ENCODE measurements at places on chromosomes 16 and 17. TPM values are rescaled to one million over a fixed set of nuclear protein-coding genes. Genes with fewer than 3 reads are reported as not detected.

GRCh38 chr17:78706271-78706915 is 75.7 kb downstream of the CYTH1 start:
- no peak overlapping the region for H3K4me3 ChIP-seq
- no peaks in the 10 kb centered on the region for H3K4me1 ChIP-seq
- DNase-seq, result no peak
- H3K27me3 ChIP-seq, result no peaks in the 10 kb centered on the region

GRCh38 chr17:40645943-40646342 is 1.7 kb downstream of the SMARCE1 start:
- no peak overlapping the region for H3K27ac ChIP-seq
- H3K27me3 ChIP-seq, result no peaks in the 10 kb centered on the region
- H3K36me3 ChIP-seq, result peaks cover 19% of the 10 kb centered on the region
- DNase-seq, result no peak
- H3K4me3 ChIP-seq, result 0 out of 2 replicates have a peak overlapping the region, but pooled peaks have one; percentile 90
- H3K4me1 ChIP-seq, result peaks cover 6% of the 10 kb centered on the region

GRCh38 chr17:49511810-49512209 is 16.7 kb downstream of the NGFR start:
- H3K36me3 ChIP-seq, result no peaks in the 10 kb centered on the region
- no peak overlapping the region for H3K27ac ChIP-seq
- no peaks in the 10 kb centered on the region for H3K27me3 ChIP-seq
- H3K4me3 ChIP-seq, result no peak overlapping the region
- no peak for DNase-seq

GRCh38 chr17:75030161-75030560 is 16.6 kb downstream of the ATP5PD start:
- H3K4me3 ChIP-seq, result no peak overlapping the region
- peaks cover 5% of the 10 kb centered on the region for H3K27me3 ChIP-seq
- no peaks in the 10 kb centered on the region for H3K36me3 ChIP-seq
- no peak overlapping the region for H3K27ac ChIP-seq
- H3K4me1 ChIP-seq, result no peaks in the 10 kb centered on the region

GRCh38 chr16:79317521-79317920 is 283.0 kb downstream of the MAF start:
- peaks cover 23% of the 10 kb centered on the region for H3K4me1 ChIP-seq
- no peak overlapping the region for H3K4me3 ChIP-seq
- H3K36me3 ChIP-seq, result no peaks in the 10 kb centered on the region
- no peaks in the 10 kb centered on the region for H3K27me3 ChIP-seq
- peak overlapping the region; percentile 66 for H3K27ac ChIP-seq
- no peak for DNase-seq

GRCh38 chr16:89319886-89320781 is 102.6 kb downstream of the ZNF778 start:
- H3K4me3 ChIP-seq, result no peak overlapping the region
- H3K4me1 ChIP-seq, result peaks cover 50% of the 10 kb centered on the region
- DNase-seq, result no peak
- no peaks in the 10 kb centered on the region for H3K36me3 ChIP-seq
- peak overlapping the region; percentile 72 for H3K27ac ChIP-seq

GRCh38 chr17:82831041-82831817 is 8.6 kb downstream of the ZNF750 start:
- H3K4me3 ChIP-seq, result no peak overlapping the region
- peak overlapping the region; percentile 81 for H3K27ac ChIP-seq
- no peaks in the 10 kb centered on the region for H3K36me3 ChIP-seq
- H3K4me1 ChIP-seq, result peaks cover 1% of the 10 kb centered on the region
- no peaks in the 10 kb centered on the region for H3K27me3 ChIP-seq
- DNase-seq, result no peak

GRCh38 chr17:79135628-79136405 is 61.2 kb downstream of the ENGASE start:
- H3K27me3 ChIP-seq, result no peaks in the 10 kb centered on the region
- no peak overlapping the region for H3K27ac ChIP-seq
- no peaks in the 10 kb centered on the region for H3K4me1 ChIP-seq
- H3K36me3 ChIP-seq, result no peaks in the 10 kb centered on the region

- no peaks in the 10 kb centered on the region for H3K4me1 ChIP-seq
- no peaks in the 10 kb centered on the region for H3K27me3 ChIP-seq
- H3K4me3 ChIP-seq, result no peak overlapping the region
- H3K27ac ChIP-seq, result peak overlapping the region; percentile 53
Measured at GRCh38 chr17:61966191-61966590, 38.4 kb upstream of the INTS2 start.

- peak; percentile 66 for DNase-seq
- H3K27me3 ChIP-seq, result no peaks in the 10 kb centered on the region
- no peak overlapping the region for H3K4me3 ChIP-seq
- no peaks in the 10 kb centered on the region for H3K36me3 ChIP-seq
- H3K27ac ChIP-seq, result no peak overlapping the region
Measured at GRCh38 chr16:11972128-11972527, 4.4 kb upstream of the SNX29 start.

GRCh38 chr17:46158323-46159296 is 34.6 kb downstream of the KANSL1 start:
- H3K27ac ChIP-seq, result no peak overlapping the region
- no peak for DNase-seq
- H3K4me3 ChIP-seq, result no peak overlapping the region
- H3K4me1 ChIP-seq, result peaks cover 81% of the 10 kb centered on the region
- no peaks in the 10 kb centered on the region for H3K27me3 ChIP-seq

- H3K36me3 ChIP-seq, result no peaks in the 10 kb centered on the region
- no peaks in the 10 kb centered on the region for H3K4me1 ChIP-seq
- H3K27me3 ChIP-seq, result no peaks in the 10 kb centered on the region
- H3K4me3 ChIP-seq, result no peak overlapping the region
- no peak overlapping the region for H3K27ac ChIP-seq
Measured at GRCh38 chr16:77700846-77701245, 21.5 kb upstream of the NUDT7 start.

DNA sequence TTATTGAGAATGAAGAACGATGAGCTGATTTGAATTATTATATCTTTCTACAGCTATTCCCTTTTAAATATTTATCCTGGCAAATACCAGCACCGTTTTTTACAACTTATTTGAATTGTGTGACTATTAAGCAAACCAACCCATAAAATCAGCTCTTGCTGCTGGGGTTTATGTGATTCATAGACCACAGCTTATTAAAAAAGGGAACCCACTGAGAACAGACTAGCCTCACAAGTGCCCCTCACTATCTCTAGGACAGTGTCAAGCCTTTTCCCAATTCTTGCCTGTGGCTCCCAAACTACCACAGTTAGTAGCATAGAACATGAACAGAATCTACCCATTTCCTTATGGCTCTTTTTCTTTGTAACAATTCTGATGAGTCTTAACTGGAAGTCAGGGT is 6.1 kb upstream of the LIG3 start:
- H3K4me1 ChIP-seq, result no peaks in the 10 kb centered on the region
- H3K27me3 ChIP-seq, result no peaks in the 10 kb centered on the region
- H3K27ac ChIP-seq, result no peak overlapping the region
- no peak overlapping the region for H3K4me3 ChIP-seq
- no peaks in the 10 kb centered on the region for H3K36me3 ChIP-seq

DNA sequence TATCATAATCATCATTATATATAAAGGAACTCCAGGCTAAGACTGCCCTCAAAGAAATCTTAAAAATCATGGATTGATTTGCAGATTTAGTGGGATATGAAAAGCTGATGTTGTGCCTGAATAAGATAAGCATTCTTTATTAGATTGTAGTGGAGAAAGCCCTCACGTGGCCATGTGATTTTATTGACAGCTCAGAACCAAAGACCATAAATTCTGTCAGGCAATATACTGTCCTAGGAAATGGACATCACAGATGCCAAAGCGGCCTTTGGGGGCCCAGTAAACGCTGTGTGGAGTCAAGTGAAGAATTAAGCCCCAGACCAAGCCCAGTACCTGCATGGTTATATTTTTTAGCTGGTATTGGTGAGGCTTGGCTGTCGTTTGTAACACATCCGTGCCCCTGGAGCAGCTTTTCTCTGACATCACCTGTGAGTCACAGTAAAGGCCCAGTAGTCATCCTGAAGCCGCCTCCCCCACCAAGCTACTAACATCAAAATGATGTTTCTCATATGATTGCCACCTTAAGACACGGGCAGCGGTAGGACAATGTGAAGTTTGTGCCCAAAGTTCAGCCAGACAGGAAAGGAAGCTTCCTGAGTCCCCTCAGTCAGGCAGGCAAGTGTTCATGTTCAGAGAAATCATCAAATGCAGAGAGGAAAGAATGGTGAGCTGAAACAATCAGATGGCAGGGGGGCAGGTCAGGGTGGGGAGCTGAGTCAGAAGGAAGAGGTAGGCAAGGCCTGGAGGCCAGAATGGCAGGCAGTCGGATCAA is 209.4 kb downstream of the IRX3 start:
- H3K27ac ChIP-seq, result no peak overlapping the region
- H3K4me3 ChIP-seq, result no peak overlapping the region
- no peaks in the 10 kb centered on the region for H3K27me3 ChIP-seq

DNA sequence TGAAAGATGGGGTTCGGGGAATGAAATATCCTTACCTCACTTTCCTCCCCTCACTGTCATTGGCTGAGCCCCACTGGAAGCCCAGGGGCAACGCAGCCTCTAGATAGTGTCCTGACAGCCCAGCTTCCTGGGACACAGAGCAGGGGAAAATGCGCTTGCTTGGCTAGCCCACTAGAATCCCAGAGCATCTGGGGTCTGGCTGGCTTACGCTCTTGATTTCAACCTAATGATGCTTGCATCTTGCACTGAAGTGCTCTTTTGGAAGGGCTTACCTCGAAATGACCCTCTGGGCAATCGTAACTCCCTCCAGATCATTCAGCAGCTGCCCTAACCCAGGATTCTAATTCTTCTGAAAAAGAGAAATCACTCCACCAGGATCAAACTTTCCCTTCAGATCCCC is 147.6 kb downstream of the SOX9 start:
- peaks cover 24% of the 10 kb centered on the region for H3K4me1 ChIP-seq
- H3K27ac ChIP-seq, result no peak overlapping the region
- no peak overlapping the region for H3K4me3 ChIP-seq
- H3K36me3 ChIP-seq, result no peaks in the 10 kb centered on the region
- no peaks in the 10 kb centered on the region for H3K27me3 ChIP-seq

DNA sequence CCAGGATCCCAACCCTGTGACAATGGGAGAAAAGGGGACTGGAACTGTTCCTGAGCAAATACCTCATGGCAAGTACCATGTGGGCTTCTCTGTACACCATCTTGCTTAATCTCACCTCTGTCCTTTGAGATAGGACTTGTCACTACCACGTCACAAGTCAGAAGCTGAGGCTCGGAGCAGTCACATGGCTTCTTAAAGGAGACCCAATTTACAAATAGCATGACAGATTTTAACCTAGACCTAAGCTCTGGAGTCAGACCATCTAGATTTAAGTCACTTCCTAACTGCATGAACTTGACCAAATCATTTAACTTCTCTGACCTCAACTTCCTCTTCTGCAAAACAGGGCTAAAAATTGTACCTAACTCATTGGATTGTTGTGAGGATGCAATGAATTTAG is 36.0 kb upstream of the CCL1 start:
- H3K27me3 ChIP-seq, result no peaks in the 10 kb centered on the region
- H3K36me3 ChIP-seq, result no peaks in the 10 kb centered on the region
- no peak overlapping the region for H3K27ac ChIP-seq
- DNase-seq, result no peak
- H3K4me1 ChIP-seq, result peaks cover 10% of the 10 kb centered on the region
- H3K4me3 ChIP-seq, result no peak overlapping the region

DNA sequence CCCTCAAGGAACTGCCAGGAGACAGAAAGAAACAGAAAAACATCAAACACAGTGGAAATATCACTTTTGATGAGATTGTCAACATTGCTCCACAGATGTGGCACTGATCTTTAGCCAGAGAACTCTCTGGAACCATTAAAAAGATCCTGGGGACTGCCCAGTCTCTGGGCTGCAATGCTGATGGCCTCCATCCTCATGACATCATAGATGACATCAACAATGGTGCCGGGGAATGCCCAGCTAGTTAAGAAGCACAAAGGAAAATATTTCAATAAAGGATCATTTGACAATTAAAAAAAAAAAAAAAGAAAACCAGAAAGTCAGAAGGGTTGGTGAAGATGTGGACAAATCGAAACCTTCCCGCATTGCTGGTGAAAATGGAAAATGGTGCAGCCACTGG is 14.9 kb upstream of the CHMP6 start:
- H3K4me1 ChIP-seq, result no peaks in the 10 kb centered on the region
- no peaks in the 10 kb centered on the region for H3K36me3 ChIP-seq
- H3K27ac ChIP-seq, result no peak overlapping the region
- no peaks in the 10 kb centered on the region for H3K27me3 ChIP-seq

- peak overlapping the region; percentile 85 for H3K27ac ChIP-seq
- H3K27me3 ChIP-seq, result no peaks in the 10 kb centered on the region
- peaks cover 12% of the 10 kb centered on the region for H3K36me3 ChIP-seq
- H3K4me1 ChIP-seq, result peaks cover 18% of the 10 kb centered on the region
Measured at GRCh38 chr17:44197980-44198720, 1.5 kb downstream of the ATXN7L3 start.

DNA sequence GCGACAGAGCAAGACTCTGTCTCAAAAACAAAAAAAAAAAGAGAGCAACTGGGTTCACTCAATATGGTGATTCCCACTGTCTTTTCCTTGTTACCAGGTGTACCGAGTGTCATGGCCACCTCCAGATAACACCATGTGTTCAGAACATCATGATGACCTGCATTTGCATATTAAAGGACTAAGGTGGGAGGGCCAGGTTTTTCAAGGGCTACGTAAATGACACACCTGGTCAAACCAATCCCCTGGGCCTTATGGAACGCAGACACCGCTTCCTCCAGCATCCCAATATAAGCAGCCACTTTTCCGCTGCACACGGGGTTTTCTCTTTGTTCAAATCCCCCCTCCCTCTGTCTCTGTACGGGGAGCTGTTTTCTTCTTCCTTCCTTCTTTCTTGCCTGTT is 29.3 kb downstream of the WSCD1 start:
- no peaks in the 10 kb centered on the region for H3K27me3 ChIP-seq
- no peak overlapping the region for H3K4me3 ChIP-seq
- DNase-seq, result no peak

ICAM2 gene
- 0.58 TPM for total RNA-seq

KRT28 gene
- total RNA-seq, result not detected

TMEM220 gene
- total RNA-seq, result 1.2 TPM

DDX28 gene
- total RNA-seq, result 23.8 TPM

MAP3K14 gene
- 3.9 TPM for total RNA-seq

CA7 gene
- 2.5 TPM for total RNA-seq

ETV4 gene
- total RNA-seq, result 126 TPM

P4HB gene
- 620 TPM for total RNA-seq

HOXB3 gene
- total RNA-seq, result not detected

SLC6A2 gene
- total RNA-seq, result 0.27 TPM

EPN3 gene
- 13.7 TPM for total RNA-seq

Data from GM23338 (cell line).